AG04449 (cell line): ENCODE measurements at places on chromosomes 12 and 14.

- no peak for DNase-seq
These were observed 13.0 kb downstream of the MTA1 start for GRCh38 chr14:105432657-105433056.

GRCh38 chr12:18754124-18754707 lies 16.3 kb downstream of the CAPZA3 start:
- no peak for DNase-seq

GRCh38 chr12:101939856-101940265 lies 62.5 kb downstream of the DRAM1 start:
- DNase-seq = peak; percentile 41

DNA sequence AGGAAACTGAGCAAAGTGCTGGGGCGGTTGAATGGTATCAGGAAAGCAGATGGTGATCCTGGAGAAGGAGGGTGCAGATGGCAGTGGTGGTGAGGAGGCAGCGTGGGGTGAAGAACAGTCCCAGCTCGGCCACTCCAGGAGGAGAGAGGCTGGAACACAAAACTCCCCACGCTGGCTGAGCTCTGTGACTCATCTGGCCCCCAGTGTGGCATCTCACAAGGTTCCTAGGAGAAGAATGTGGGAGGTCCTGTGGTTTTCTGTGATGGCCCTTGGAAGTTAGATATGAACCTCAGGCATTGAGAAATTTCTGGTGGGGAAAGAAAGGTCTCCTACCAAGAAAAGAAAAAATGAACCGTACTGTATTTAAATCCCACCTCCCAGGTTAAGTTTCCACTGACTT lies 8.0 kb upstream of the NRXN3 start:
- DNase-seq = no peak

- no peak for DNase-seq
These were observed 2.0 kb upstream of the AP1G2 start for GRCh38 chr14:23569443-23570151.

- no peak for DNase-seq
These were observed 34.7 kb upstream of the VASH1 start for GRCh38 chr14:76726551-76726970.

DNA sequence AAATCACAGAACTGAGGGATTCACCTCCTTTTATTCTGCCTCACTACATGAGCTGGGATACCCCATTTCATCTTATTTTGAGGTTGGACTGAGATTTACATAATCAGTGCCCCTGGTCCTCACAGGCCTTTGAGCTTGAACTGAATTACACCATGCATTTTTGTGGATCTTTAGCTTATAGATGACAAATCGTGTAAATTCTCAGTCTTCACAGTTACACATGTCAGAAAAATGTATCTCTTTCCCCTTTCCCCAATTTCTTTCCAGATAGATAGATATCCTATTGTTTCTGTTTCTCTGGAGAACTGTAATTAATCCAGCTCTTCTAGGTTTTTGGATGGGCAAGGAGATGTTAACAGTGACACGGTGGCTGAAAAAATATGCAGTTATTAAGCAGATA lies 1778.9 kb upstream of the SEL1L start:
- DNase-seq = no peak

GRCh38 chr12:47868041-47868440 lies 36.8 kb downstream of the VDR start:
- no peak for DNase-seq

DNA sequence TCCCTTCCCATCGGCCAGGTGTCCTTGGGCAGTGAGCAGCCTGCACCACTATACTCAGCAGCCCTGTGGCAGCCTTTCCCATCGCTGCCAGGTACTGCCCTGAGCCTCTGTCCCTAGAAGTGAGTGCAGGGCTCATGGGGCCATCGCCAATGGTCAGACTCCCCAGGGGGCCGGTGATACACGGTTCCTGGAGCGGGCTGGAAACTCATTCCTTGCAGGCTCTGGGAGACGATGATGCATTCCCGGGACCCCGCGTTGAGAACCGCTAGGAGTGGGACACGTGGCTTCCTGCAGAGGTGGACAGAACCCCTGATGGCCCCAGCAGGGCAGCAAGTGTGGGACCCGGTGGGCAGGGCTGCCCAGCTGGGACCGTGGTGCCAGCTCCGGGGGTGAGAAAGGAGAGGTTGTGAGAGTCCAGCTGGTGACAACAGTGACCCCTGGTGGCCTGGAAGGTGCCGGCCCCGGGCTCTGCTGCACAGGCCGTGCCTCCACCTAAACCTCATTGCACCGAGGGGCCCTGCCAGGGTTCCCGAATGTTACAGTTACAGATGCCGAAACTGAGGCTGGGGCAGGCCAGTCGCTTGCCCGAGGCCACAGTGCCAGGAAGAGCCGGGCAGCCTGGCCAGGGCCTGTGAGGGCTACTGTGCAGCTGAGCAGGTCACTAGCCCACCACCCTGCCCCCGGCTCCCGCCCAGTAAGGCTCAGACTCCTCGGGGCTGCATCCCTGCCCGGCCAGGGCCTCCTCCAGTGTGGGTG lies 33.8 kb downstream of the FBRSL1 start:
- DNase-seq = no peak
